Glomerular endothelial cell (primary cell): ENCODE measurements at places on chromosomes 5 and 9.

GRCh38 chr5:61496446-61496845 lies 164.4 kb downstream of the ZSWIM6 start:
- DNase-seq, result no peak

DNA sequence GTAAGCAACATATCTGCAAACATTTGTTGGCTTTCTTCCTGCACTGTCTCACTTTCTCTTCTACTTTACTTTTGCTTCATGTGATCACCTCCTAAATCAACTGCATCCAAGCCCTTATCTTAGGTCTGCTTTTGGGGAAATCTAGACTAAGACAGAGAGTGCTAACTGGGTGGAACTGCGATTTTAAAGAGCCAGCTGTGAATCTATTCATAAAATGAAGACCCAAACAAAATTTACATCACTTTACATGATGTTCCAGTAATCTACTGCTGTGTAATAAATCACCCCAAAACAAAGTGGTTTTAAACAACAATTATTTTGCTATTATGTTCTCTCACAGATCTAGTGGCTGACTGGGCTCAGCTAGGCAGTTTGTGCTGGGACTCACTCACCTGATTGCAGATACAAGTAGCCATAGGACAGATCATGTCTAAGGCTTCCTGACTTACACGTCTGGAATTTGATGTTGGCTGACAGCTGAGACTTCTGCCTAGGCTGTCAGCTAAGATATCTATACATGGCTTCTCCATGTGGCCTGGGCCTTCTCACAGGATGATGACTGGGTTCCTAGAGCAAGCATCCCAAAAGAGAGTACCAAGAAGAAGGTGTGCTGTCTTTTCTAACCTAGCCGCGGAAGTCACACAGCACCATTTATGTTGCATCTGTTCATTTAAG lies 145.1 kb upstream of the TBCA start:
- no peak for DNase-seq

DNA sequence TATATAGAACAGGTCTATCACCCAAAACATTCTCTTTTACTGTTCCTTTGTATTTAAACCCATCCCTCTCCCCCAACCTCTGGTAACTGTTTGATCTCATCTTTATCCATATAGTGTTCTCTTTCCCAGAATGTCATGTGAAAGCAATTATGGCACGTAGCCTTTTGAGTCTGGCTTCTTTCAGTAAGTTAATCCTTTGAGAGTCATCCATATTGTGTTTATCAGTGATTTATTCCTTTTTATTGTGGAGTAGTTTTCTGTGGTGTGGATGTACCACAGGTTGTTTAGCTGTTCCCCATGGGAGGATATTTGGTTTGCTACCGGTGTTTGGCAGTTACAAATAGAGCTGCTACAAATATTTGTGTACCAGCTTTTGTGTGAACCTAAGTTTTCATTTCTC lies 38.0 kb downstream of the HMGXB3 start:
- no peak for DNase-seq

DNA sequence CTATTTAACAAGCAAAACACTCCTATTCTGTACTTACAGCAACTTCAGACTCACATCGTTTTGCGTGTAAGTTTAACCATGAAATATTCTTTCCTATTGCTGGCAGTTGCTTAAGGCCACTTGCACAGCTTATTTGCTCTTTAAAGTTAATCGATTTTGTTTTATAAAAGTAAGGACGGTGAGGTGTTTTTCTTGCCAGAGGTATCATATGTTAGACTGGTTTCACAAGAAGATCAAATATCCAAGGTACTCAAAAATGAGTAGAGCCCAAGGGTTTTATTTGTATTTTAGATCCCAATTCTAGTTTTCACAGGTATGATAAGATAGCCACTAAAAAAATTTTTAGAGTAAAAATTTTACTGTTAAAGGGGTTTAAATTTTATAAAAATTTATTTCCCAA lies 16.2 kb downstream of the CLINT1 start:
- DNase-seq, result no peak

DNA sequence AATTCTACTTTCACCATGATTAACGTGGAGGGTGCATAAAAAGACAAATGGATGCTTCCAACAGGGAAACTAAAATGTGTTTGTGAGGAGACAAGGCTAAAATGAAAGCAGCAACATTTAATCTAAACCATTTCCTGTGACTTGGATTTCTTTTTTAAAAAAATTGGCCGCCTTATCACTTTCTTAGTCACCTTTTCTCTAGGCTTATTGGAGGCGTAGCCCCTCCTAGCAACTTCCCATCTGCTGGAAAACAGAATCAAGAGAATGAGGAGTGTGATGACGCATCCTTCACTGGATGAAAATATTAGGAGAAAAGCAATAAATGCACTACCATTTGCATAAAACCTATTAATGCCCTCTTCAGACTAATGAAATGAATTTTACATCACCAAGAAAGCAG lies 791 bp upstream of the GPR150 start:
- no peak for DNase-seq

DNA sequence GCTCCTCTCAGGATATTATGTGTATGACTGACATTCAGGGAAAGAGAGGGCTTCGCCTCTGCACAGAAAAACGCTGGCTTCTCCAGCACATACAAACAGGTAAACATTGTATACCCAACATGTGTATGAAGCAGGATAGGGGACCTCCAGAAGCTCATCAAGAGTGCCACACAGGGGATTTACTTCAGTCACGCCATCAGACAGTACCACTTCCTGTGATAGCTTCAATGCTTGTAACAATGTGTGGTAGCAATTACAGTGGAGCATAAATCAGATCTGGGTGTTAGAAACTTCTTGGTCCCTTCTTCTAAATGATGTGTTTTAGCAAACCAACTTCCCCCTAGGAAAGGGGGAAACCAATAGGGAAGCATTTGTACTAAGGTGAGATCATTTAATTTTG lies 160.8 kb downstream of the TSSK1B start:
- DNase-seq, result no peak

DNA sequence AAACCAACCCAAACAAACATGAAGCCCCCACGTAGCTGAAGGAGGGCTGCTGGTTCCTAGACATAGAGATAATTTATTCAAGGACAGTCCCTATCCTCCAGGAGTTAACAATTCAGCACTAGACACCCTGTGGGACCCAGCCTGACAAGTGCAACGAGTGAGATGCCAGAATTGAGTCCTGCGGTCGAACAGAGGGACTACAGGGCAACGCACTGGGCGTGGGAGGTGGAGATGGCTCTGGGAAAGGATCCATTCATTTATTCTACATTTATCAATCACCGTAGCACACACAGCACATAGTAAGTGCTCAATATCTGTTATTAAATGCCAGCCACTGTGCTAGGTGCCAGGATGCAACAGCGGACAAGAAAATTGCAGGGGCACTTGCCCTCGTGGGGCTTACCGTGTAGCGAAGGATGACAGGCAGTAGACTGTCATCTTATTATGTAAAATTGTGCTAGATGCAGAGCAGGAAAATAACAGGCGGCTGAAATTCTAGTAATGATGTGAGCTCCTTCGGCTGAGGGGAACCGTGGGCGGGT lies 855 bp upstream of the ARHGAP26 start:
- no peak for DNase-seq

GRCh38 chr5:128220841-128221240 lies 137.3 kb downstream of the SLC12A2 start:
- DNase-seq, result no peak

- DNase-seq, result no peak
Measured at GRCh38 chr5:103010168-103010567, 109.8 kb downstream of the GIN1 start.

GRCh38 chr5:42810834-42811590 lies 680 bp downstream of the SELENOP start:
- DNase-seq, result no peak

DNA sequence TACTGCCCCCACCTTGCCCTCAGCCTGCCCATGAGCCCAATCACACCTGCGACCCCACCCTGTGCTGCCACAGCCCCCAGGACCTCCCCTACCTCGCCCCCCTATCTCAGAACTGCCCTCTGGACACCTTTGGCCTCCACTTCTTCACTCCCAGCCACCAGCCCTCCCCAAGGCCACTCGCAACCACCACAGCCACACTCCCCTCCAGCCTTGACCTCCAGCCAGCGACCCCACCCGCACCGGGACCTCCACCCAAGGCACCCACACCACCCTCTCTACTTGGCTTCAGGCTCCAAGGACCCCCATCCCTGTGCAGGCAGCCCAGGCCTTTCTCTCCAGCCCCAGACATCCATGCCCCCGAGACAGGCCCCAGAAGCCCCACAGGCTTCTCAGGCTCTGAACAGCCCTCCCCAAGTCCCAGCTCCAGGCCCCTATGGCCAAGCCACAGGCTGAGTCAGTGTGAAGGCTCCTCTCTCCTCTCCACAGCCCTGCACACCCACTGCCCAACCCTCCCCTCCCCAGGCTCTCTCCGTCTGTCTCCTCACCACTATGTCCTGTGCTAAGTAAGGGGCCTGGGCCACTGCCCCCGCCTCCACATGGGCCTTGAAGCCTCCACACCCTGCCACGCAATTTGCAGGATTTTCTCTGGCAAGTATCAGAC lies 2.0 kb downstream of the AK1 start:
- no peak for DNase-seq
